ENCODE measurements at places on chromosomes 3 and 15.

- DNase-seq, result no peak
Observed at GRCh38 chr15:49309889-49310288, 113.2 kb upstream of the FGF7 start.

DNA sequence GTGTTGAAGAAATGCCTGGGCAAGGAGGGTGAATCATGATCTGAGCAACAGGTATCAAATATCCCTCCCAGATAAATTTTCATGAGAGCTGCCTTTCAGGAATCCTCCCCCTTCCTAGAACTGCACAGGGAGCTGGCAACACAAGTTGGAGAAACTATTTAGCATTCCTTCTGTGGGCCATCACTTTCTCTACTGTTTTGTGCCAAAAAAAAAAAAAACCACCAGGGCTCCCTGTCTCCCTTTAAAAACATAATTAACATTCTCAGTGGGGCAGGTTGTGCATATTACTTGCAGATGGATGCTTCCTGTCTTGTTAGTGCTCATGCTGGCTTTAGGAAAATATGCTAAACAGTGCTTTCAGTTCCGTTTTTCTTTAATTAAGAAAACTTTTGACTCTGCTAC lies 234.9 kb upstream of the LMCD1 start:
- no peak for DNase-seq

GRCh38 chr15:25501828-25502446 lies 63.1 kb upstream of the UBE3A start:
- DNase-seq, result peak; percentile 32

DNA sequence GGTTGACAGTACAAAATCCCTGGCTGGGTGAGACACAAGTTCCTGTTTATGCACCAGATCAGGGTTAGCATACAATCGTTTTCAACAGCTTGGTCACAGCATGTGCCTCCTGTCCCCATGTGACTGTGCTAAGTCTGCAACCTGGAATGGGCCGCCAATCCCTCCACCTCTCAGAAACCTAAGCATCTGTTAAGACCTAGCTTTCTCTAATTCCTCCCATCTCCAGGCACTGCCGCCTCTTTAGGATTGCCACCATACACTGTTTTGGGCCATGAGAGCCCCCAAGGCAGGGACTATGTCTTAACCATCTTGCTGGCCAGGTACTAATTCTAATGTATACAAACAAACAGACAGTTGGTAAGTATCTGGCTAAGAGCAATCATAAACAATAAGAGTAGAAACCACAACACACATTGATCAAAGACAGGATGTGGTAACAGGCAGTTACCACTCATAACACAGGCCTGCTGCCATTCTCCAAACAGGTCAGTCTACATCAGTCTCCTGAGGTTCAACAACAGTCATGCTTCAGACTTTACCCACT lies 25.6 kb downstream of the SEC22C start:
- no peak for DNase-seq

GRCh38 chr3:131282379-131282778 lies 99.2 kb upstream of the NUDT16 start:
- DNase-seq, result no peak

- DNase-seq, result peak; percentile 72
Observed at GRCh38 chr3:98986073-98986472, 84.6 kb upstream of the DCBLD2 start.

- peak; percentile 83 for DNase-seq
Observed at GRCh38 chr15:78340231-78341056, at the start of gene CRABP1. TSS of gene CRABP1 (plus strand) at chr15:78340353. CDS start at chr15:78340429, 76 bp downstream.

GRCh38 chr3:175274056-175274455 lies 414.9 kb downstream of the NAALADL2 start:
- DNase-seq, result no peak

- DNase-seq, result no peak
Observed at GRCh38 chr3:66795365-66795764, 202.7 kb upstream of the KBTBD8 start.

- no peak for DNase-seq
Observed at GRCh38 chr3:187022403-187023029, 92.2 kb downstream of the ST6GAL1 start.

GRCh38 chr3:194860725-194861124 lies 175.0 kb downstream of the FAM43A start:
- no peak for DNase-seq

GRCh38 chr3:8891774-8892173 lies 71.5 kb downstream of the RAD18 start:
- no peak for DNase-seq

DNA sequence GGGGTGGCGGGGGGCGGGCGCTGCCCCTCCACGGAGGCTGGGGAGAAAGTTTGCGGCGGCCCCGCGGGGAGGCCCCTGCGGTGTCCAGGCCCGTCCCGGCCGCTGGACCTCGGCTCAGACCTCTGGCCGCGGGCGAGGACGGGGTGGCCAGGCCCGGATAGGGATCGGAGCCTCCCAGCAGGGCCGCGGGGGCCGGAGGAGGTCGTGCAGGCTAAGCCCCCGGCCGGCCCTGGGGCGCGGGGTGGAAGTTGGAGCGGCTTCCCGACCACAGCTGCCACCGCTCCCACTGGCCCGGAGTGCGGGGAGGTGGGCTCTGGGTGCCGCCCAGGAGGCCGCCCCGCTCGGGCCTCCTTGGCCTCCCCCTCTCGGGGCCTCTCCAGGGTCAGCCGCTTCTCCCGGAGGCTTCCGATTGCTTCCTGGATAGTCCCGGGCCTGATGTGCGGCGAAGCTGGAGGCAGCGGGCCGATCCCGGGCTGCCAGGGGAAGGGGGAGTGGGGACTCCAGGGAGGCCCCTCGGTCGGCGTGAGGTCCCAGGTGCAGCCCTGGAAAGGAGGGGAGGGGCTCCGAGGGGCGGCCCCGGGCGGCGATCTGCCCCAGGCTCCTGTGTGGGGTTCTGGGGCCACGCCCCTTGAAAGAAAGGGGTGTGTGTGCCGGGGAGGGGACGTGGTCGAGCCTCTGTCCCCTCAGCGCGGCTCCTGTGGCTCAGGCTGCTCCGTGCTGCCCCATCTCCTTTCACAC lies 907 bp downstream of the PLXNA1 start:
- DNase-seq, result peak; percentile 80

- DNase-seq, result no peak
Observed at GRCh38 chr15:57916695-57917094, 148.8 kb downstream of the ALDH1A2 start.

DNA sequence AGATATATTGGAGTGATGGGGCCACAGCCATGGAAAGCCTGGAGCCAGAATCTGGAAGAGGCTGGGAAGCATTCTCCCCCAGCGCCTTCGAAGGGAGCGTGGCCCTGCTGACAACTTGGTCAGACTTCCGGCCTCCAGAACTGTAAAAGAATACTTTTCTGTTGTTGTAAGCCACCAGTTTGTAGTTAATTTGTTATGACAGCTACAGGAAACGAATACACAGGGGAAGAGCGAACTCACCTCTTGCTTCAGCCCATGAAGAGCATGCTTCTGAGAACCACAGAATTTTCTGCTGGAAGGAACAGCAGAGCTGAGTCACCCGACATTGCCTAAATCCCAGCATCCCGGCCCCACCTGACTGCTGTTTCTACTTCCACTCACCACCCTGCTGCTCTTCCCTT lies 501.7 kb downstream of the SHQ1 start:
- no peak for DNase-seq

DNA sequence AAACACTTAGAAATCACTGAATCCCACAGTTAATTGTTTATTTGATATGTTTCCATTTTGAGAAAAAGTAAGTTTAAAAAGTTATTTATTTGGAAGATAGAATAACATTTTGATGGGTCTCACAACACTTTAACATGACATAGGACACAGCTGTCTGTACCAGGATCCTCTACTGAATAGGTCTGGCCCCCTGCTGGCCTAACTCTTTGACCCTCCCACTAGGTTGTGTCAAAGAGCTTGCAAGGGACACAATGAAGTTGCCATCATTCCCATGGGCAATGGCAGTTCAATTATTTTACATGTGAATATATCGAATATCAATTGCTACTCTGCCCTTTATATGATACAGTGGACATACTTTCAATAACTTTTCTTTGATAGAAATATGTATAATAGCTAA lies 138.9 kb downstream of the EPHA3 start:
- peak; percentile 47 for DNase-seq

GRCh38 chr3:15983232-15983631 lies 185.5 kb upstream of the ANKRD28 start:
- DNase-seq, result no peak

- no peak for DNase-seq
Observed at GRCh38 chr3:55544219-55544618, 57.1 kb upstream of the WNT5A start.

DNA sequence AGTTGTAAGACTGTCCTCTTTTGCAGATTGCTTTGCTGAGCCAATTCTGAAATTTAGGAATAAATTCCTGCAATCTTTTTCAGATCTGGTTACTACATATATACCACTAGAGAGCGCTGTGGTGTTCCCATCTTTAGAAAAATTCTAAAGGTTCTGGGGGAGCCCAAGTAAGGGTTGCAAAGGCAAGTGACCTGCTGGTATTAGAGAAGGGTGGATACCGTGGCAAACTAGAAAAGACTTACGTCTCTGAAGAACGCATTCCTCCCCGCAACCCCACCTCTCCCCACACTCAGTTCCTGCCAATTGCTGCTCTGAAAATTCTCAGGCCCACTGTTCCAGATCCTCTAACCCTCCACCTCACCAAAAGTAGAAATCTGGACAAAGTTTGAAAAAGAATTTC lies 48.5 kb downstream of the EFHB start:
- peak; percentile 78 for DNase-seq

DNA sequence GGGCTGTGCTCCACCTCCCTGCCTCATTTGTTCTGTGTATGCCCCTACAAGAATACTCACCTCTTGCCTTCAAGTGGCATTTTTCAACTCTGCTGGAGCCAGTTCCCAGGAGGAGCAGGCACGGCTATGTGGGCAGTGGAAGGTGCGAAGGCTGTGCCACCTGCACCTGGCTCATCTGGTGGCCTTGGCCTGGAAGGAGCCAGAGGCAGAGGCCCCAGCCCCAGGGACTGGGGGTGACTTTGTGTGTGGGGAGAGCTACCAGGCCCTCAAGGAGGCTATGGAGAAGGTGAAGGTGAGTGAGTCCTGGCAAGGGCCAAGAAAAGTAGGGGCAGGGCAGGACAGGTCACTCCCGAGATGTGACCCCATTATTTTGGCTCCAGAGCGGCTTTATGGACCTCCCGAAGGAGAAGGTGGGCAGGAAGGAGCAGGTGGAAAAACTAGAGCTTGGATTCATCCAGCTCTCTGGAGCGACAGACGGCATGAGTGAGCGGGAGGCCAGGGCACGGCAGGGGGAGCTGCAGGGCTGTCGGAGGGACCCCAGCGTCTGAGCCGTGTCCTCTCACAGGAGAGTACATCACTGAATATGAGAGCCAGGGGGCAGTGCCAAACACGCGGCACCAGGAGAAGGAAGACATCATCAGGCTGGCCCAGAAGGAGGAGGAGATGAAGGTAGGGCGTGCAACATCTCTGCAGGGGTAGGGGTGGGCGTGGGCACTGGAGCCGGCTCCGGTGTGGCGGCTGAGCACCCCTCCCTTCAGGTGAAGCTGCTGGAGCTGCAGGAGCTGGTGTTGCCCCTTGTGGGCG lies 57.3 kb upstream of the UBE2Q2 start:
- peak; percentile 72 for DNase-seq

DNA sequence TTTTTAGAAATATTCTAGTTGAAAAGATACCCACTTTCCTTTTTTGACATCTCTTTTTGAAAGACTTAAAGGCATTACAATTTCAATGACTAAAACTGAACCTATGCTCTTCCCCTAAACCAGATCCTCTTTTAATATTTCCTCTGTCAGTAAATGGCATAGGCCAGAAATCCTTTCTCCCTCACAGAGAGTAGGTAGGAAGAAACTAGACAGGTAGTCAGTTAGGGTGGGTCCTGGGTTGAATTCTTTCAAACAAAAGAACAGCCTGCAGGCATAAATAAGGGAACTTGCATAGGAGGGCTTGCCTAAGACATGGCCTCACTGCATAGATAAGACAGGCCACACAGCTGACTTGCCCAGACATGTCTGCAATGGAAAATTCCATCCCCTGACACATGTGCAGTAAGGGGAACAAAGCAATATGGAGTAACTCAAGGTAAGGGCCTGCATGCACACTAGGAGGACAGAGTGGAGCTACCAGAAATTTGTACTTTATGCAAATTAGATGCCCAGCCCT lies 23.1 kb downstream of the PLSCR5 start:
- DNase-seq, result no peak

GRCh38 chr15:50562735-50563640 lies 16.5 kb upstream of the USP50 start:
- DNase-seq, result no peak

GRCh38 chr3:51940648-51941462 lies 849 bp downstream of the RRP9 start:
- DNase-seq, result no peak

DNA sequence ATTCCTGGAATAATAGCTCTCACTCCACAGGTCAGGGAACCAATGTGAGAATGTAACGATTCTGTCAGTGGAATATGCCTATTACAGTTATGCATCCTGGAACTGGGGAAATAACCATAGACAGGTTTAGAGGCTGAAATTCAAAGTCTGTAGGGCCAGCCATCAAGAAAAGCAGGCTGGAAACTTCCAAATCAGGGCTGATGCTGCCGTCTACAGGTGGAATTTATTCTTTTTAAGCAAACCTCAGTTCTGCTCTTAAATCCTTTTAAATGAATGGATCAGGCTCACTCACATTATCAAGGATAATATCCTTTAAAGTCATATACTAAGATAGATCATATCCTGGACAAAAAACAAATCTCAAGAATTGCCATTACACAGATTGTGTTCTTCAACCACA lies 699.8 kb downstream of the NR2F2 start:
- no peak for DNase-seq

- no peak for DNase-seq
Observed at GRCh38 chr3:62837145-62837787, 38.0 kb downstream of the CADPS start.

- DNase-seq, result no peak
Observed at GRCh38 chr3:194757647-194758061, 72.0 kb downstream of the FAM43A start.

All from iPS-NIHi11 (cell line).